ENCODE measurements at places on chromosomes 2 and 18.
A peak's percentile ranks its signal among the peaks of the same experiment; 100 is the strongest.

DNA sequence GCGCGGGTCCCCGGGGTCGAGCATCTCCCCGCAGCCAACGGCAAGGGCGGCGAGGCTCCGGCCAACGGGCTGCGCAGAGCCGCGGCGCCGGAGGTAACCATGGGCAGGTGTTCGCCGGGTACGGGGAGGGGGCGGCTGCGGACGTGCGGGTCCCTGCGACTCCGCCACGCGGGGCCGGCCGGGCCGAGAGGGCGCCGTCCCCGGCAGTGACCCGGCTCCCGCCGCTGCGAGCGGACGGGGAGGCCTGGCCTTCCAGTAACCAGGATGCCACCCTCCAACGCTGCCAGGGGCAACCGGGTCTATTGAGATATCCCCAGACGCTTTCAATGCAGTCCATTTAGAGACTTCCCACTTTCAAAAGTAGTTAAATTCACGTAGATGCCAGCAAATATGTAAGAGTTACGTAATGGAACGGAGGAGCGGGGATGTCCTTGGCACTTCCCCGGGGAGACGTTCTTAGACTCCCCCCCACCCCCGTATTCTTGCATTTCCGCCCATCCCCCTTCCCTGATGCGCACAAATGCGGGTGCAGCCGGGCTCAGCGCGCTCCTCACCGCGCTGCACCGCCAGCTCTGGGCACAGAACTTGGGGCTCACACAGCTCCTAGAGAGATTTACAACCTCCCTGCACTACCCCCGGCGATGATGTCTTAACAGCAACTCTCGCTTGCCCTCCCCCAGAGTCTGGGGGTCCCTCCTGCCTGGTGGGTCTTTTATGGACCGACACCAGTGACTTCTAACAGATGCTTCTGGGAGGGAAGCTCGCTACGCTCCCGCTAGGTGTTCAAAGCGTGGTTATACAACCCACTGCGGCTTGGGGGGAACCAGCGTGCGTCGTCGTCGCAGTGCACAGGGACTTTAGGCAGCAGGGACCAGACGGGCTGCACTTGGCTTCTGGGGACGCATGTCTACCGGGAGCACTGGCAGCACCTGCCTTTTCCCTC is 657 bp downstream of the SGPP2 start:
- DNase-seq: peak; percentile 21

DNA sequence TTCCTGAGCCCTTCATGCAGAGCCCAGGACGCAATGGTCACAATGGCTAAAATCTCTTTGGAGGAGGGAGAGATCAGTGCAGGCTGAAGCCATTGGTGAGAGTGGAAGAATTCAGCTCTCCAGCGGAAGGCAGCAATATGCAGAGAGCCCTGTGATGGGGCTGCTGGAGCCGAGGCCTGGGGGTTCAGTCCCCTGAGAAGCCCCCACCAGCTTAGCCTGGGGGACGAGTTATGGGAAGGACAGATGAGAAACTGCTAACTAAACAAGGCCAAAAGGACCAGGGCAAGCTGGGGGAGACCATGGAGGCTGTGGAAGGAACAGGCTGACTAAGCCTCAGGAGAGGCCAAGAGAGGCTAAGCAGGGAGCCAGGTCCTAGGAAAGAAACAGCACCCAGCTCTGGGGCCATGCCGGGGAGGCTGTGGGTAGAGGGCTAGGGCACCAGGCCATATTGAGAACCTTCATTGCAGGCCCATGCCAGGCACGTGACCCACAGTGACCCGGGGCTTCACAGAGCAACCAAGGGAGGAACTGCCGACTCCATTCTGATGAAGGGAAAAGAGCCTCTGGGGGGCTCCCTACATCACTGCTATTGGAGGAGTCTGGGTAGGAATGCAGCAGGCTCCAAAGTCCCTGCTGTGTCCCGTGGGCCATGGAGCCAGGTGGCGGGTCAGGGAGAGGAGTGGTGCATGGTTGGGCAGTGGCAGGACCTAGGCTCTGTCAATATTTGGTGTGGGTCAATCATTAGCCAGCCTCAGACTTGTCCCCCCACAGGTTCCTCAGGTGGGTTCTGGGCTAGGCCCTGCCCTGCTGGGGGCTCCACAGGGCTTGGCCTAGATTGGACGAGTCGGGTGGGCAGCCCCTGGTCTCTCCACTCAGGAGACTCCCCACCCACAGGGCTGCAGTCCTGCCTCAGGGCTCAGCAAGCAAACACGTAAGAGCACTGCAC is 19.8 kb downstream of the PROC start:
- no peak for DNase-seq

GRCh38 chr2:152718909-152719645 is 657 bp downstream of the ARL6IP6 start:
- DNase-seq: no peak

GRCh38 chr2:10324095-10324832 is 21.6 kb downstream of the HPCAL1 start:
- DNase-seq: no peak

DNA sequence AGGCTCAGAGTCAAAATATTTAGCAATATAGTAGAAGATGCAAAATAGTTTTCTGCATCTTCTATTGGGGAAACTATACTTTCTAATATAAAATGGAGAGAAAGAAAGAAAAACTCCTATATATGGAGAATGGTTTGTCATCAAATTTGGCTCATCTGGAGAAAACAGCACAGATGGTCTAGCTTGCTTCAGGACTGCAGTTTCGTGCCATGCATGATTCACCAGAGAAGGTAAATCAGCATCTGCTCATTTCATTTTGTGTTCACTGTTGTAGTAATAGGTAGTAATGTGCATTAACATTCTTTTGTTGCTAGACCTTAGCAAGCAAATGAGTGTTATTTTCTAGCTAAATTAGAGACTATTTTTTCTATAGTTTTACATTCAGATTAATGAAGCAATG is 179.0 kb downstream of the ASXL3 start:
- DNase-seq: no peak

GRCh38 chr2:178905261-178905660 is 98.0 kb upstream of the TTN start:
- no peak for DNase-seq

- DNase-seq: no peak
These were observed 4.0 kb downstream of the ARL4C start for GRCh38 chr2:234492717-234493485.

- DNase-seq: no peak
These were observed 30.1 kb upstream of the FAM117B start for GRCh38 chr2:202604699-202605098.

- no peak for DNase-seq
These were observed 31.2 kb upstream of the HPCAL1 start for GRCh38 chr2:10271509-10271908.

DNA sequence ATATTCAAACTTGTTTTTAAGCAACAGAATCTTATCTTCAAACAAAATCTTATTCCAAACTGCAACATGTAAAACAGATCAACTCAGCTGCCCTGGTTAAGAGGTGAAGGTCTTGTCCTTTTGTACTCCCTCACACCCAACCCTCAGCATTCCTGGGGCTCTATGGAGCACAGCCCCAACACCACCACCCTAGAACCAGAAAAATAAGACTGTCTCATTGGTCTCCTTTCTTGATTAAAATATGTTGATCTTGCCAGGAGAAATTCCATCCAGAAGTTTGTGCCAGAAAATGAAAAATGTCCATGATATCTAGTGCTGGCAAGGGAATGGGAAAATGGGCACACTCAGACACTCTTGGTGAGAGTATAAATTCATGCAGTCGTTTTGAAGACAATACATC is 62.1 kb upstream of the TMEM17 start:
- no peak for DNase-seq

- no peak for DNase-seq
These were observed 166.7 kb downstream of the MCFD2 start for GRCh38 chr2:46748735-46749531.

- DNase-seq: no peak
These were observed 228.1 kb upstream of the PXDN start for GRCh38 chr2:1972422-1972821.

GRCh38 chr2:98253461-98254070 is 92.7 kb upstream of the CNGA3 start:
- DNase-seq: no peak

Measured in CD8-positive, alpha-beta T cell (primary cell).